Right renal cortex interstitium (tissue), 3 donors: ENCODE measurements at places on chromosomes 4 and X. TPM values are rescaled to one million over a fixed set of nuclear protein-coding genes. Genes with fewer than 3 reads are reported as not detected.

DNA sequence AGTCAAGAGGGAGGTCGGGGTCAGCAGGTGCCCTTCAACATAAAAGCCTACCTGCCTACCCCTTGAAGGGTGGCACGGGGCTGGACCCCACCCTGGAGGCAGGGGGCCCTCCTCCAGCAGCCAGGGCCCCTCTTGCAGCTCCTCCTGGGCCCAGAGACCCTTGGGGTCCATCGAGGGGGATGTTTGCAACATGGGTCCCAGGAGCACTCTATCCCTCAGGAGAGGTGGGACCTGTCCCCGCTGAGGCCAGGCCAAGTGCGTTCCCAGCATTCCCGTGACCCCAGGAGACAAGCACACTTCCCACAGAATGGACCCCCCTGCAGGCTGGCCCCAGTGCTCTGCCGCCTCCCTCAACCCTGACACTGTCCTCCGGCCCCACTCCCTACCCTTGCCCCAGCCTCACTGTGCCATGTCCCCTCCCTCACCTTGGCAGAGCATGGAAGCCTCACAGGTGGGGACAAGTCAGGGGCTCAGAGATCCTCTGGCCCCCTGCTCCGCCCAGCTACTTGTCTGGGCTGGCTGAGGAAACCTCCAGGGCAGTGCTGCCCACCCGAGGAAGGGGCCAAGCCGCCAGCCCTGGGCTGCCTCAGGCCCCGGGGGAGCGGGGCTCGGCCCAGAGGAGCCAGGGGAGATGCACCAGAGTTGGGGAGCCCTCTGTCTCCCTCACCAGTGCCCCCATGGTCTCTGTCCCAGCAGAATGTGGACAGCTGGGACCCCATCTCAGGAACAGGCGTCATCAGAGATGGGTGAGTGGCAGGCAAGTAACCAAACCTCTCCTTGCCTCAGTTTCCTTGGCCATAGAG is 2.2 kb downstream of the MXD4 start:
- DNase-seq = no peak

- DNase-seq = no peak
Observed at GRCh38 chr4:11724731-11725130, 296.0 kb upstream of the HS3ST1 start.

DNA sequence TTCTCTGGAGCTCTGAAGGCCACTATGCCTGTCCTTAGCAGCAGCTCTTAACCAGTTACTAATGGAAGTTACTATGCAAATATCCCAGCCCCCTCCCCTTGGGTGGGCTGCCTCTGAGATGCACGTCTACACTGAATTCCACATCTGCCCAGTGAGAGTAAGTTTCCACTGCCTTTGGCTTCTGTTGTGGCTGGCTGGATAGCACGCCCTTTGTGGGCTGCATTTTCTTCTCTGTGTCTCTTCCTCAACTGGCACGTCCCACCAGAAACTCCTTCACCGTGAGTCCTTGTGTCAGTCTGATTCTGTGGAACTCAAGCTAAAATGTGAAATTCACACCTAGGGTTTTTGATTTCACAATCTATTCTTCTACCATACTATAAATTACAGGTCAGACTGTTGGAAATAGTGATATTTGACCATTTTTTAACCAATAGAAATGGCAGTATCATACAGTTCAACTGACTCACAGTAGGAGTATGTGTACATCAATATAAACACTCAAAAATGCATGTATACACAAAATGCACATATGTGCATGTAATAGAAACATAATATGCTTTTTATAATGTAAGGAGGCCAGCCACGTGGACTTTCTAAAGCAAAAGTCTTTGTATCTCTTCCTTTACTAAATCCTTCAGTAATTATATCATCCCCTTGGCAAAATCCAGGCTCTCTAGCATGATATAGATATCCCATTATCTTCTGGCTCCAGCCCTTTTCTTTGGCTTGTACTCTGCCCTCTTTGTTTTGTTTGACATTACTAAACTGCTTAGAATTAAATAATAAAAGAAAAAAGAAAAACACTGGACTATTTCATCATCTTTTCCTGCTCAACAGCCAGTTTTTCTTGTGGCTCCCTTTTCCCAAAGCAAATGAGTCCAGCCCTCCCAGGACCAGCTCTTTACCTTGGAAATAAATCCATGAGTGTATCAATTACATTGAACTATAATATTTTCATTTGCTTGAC is 33.2 kb upstream of the LDB2 start:
- no peak for DNase-seq

Gene SH3RF1
- polyA plus RNA-seq = 30.1 TPM

Gene FABP2
- 1.5 TPM for polyA plus RNA-seq

DNA sequence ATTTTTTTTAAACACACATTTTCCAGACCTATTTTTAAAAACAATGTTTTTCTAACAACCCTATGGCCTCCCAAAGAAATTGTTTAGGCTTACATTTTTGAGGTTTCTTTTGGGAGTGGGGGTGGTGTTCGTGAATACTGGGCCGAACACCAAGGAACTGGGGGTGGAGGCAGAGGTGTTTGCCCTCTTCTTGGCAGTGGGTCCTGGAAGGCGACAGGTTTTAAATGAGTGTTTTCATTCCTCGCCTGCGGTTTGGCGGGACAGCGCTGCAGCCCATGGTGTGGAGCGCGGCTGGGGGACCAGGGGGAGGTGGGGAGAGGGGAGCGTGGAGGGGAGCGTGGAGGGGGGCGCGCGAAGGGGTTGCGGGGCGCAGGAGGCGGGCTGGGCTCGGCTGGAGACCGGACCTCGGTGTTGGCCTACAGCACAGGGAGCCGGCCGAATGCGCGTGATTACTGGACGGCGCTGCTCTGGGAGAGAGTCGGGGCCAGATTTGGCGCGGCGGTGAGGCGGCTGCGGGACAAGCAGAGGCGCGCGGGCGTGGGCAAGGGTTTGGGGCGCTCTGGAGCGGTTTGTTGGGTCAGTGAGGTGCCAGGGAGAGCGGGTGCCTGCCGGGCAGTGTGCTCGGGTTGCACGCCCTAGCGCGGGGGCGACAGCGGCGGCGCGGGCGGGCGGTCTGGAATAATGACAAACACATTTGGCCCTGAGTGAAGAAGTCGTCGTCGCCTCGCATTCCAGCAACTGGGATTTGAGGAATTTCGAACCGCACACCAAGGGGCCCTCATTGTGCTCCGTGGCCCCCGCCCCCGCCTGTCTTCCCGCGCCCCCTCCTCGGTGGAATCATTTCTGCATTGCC is 764 bp downstream of the PDGFRA start:
- DNase-seq = no peak

GRCh38 chr4:48187813-48188212 is 53.8 kb upstream of the TXK start:
- DNase-seq = no peak

- no peak for DNase-seq
Observed at GRCh38 chr4:135240796-135241195, 1039.2 kb upstream of the PABPC4L start.

DNA sequence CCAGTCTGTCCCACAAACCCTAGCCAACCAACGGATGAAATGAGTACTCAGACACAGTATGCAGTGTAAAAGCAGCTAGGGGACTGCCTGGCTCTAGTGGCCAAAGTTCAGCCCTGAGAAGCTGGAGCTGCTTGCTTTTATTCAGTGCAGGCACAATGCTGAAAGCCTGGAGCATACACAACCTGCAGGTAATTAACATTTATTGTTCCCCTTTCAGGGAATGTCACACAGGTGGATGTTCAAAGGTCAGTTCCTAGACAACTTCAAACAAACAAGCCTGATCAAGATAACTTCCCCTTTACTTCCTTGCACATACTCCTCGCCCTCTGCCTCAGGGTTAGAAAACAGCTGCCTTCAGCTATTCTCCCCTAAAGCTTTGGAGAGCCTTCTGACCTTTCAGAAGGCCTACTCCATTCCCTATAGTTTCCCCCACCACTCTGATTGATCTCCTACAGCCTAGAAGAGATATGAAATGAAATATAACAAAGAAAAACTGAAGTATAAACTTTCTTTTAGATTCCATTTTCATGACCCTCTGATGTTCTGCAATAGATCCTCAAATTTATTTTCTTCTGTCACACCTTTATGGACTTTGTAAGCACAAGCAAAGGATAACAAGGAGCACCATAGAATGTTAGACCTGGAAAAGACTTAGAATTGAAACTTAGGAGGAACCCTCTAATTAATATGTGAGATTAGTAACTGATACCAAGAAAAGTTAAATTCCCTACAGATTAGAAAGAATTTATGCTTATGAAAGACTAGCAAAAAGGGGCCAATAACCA is 6.8 kb upstream of the DCAF8L1 start:
- no peak for DNase-seq

- DNase-seq = no peak
Observed at GRCh38 chr4:153777421-153777820, 11.5 kb downstream of the SFRP2 start.

Gene CENPVL2
- polyA plus RNA-seq = 0.18 TPM

DNA sequence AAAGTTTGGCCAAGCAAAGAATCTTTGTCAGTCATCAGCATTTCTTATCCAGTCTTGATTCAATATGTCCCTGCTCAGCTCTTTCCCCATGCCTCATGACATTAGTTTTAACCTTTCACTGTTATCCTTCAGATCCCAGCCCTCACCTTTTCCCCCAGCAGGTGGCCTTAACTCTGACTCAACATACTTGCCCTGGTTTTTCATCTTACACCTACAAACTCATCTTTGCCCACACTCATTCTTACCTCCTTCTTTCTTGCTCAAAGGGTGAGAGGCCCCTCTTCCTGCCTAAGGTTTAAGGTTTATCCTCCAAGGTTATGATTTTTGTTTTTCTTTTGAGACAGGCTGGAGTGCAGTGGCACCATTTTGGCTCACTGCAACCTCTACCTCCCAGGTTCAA is 10.6 kb upstream of the ANXA5 start:
- DNase-seq = no peak

GRCh38 chr4:170872794-170873193 is 783.0 kb upstream of the AADAT start:
- DNase-seq = no peak

GRCh38 chrX:41655631-41656030 is 33.1 kb upstream of the GPR34 start:
- DNase-seq = no peak

Gene NFKB1
- polyA plus RNA-seq = 27.6 TPM

Gene RGN
- 34.1 TPM for polyA plus RNA-seq

DNA sequence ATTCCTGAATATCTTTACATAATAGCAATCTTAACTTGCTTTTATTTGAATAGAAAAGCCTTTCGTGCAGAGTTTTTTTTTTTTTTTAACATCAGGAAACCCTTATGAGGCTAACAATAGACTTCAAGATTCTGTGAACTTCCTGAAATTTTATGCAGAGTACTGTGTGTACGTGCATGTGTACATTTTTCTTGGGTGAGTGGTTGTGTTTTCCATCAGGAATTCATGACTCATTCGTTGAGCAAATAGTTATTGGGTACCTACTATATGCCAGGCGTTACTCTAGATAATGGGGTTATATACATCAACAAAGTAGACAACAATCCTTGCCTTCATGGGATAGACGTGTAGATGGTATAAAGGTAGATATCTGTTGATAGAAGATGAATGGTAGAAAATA is 59.1 kb downstream of the MRPL1 start:
- DNase-seq = no peak

GRCh38 chr4:165208741-165209388 is 1.5 kb downstream of the KLHL2 start:
- no peak for DNase-seq

GRCh38 chrX:8748855-8749254 is 16.9 kb upstream of the ANOS1 start:
- no peak for DNase-seq

DNA sequence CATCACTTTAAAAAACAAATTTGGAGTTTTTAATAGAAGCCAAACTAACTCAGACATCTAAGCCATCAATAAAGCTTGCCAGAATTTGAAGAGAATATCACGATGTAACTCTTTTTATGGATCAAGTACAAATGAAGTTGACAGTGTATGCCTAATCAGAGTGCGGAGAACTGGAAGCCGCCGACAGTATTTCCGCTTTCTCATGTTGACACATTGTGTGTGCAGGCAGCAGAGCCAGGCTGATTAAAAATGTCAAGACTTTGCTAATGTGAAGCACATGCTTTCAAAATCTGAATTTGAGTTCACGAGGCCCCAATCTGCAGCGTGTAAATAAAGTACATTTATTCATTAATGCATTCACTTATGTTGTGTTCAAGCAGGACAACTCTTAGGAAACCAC is 161.2 kb downstream of the TENM3 start:
- no peak for DNase-seq

DNA sequence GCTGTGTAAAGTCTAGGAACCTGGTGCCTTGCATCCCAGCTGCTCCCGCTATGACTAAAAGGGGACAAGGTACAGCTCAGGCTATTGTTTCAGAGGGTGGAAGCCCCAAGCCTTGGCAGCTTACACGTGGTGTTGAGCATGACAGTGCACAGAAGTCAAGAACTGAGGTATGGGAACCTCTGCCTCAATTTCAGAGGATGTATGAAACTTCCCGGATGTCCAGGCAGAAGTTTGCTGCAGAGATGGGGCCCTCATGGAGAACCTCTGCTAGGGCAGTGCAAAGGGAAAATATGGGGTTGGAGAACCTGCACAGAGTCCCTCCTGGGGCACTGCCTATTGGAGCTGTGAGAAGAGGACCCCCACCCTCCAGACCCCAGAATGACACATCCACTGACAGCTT is 76.6 kb downstream of the DDX60 start:
- DNase-seq = no peak

Gene RTL3
- not detected for polyA plus RNA-seq

Gene SHOX
- polyA plus RNA-seq = not detected

- no peak for DNase-seq
Observed at GRCh38 chr4:139315221-139315675, 13.0 kb upstream of the NDUFC1 start.

DNA sequence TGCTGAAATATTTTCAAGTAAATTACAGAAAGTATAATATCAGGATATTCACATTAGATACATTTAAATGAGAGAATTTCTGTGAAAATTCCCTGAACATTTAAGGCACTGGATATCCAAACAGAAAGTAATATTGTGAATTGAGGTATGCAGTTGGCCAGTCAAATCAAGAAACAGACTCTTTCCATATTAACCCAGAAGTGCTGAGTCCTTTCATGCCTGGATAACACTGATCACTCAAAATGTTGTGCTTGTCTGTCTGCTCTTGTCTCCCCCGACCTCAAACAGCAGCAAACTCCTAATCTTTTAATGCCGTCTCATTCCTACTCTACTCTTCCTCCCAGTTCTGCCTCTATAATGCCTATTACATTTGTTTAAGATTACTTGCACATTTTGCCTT is 51.2 kb downstream of the TBC1D9 start:
- no peak for DNase-seq

Gene TNIP3
- 1.2 TPM for polyA plus RNA-seq

- DNase-seq = no peak
Observed at GRCh38 chr4:77117721-77118120, 39.3 kb upstream of the CCNG2 start.
